ENCODE measurements at places on chromosomes 3 and 15.
A peak's percentile ranks its signal among the peaks of the same experiment; 100 is the strongest.

DNA sequence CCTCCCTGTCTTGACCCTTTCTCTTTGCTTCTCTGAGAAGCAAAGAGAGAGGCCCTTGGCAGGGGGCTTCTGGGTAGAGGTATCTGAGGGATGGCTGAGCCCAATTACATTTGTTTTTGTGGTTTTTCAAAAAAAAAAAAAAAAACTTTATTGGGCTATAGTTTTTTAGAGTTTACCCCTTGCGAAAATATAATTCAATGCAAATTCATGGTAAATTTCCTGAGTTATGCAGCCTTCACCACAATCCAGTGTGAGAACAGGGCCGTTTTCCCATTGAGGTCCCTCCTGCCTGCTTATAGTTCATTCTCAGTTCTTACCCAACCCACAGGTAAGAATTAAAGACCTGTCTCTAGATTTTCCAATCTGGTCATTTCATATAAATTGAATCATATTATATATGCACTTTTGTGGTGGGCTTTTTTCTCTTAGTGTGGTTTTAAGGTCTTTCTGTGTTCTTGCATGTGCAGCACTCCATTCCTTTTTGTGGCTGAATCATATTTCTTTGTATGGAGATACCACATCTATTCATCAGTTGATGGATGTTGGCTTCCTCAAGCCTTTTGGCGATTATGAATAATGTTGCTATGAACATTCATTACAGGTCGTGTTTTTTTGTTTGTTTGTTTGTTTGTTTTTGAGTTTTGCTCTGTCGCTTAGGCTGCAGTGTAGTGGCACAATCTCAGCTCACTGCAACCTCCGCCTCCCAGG lies 2.7 kb downstream of the MCM2 start:
- DNase-seq: no peak

- no peak for DNase-seq
Observed at GRCh38 chr15:82894971-82895520, 57.5 kb downstream of the HOMER2 start.

DNA sequence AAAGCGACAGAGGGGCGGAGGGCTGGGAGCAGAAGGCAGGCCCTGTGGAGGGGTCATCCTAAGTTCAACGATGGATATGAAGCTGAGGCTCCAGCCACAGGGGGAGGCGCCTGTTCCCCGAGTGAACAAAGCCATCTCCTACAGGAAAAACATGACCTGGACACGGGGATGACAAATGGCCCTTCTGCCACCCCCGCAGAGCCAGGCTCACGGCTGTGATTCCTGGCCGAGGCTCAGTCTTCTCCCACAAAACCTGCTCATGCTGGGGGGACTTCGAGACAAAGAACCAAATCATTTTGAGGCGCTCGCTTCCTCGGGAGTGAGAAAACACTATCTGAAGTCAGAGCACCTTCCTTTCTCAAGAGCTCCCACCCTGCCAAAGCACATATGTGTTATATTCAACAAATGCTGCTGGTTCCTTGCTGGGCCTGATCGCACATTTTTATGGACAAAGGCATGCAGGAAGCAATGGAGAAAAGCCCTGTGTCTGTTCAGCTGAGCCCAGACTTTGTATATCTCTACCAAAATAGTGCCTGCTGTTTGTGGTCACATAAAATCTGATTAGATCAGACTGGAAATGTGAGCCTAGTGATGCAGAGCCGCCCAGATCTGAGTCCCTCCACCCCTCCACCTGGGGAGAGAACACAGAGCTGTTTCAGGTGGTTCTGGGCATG lies 5.6 kb downstream of the RBP1 start:
- no peak for DNase-seq

GRCh38 chr3:108728934-108729333 lies 28.3 kb downstream of the RETNLB start:
- no peak for DNase-seq

- peak; percentile 80 for DNase-seq
Observed at GRCh38 chr15:28125673-28126651, 26.8 kb upstream of the OCA2 start.

GRCh38 chr3:48929358-48930035 lies 10.9 kb downstream of the ARIH2 start:
- no peak for DNase-seq

DNA sequence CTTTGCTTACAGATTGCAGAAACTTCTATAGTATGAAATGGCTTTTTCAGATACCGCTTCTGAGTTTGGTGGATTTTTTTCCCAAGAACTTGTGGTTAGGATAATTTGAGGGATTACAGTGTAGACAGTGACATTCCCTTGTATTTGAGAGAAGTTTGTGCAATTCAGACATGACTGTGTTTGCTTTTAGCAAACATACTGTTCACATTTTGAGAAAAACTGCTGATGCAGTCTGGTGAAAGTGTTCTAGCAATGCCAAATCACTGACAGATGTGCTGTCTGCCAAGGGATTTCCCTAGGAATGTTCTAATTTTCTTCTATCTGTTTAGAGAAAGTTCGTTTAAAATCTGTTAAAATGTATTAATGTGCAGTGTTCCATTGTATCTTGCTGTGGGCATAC lies 652.6 kb downstream of the FHIT start:
- DNase-seq: no peak

DNA sequence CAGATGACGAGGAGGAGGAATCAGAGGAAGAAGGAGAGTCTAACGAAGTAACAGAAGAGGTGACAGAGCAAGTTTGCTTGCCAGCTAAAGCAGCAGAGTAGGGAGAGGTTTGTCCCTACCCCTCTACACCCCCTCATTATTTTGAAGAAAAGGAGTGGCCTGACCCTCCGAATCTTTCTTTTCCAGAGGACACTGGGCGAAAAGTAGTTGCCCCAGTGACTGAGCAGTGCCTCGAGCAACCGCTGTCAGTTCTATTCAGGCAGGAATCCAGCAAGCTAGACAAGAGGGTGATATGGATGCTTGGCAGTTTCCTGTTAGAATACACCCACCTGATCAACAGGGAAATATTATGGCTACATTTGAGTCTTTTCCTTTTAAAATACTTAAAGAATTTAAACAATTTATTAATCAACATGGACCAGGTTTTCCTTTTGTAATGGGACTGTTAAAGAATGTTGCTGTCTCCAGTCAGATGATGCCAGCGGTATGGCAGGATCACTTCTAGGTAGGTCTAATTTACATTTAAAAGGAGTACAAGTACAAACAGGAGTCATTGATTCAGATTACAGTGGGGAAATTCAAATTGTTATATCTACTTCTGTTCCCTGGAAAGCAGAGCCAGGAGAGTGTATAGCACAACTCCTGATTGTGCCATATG lies 31.9 kb upstream of the ACVR2B start:
- DNase-seq: no peak

Data from suppressor macrophage treated with lipopolysaccharide for 4 hours (primary cell).